ENCODE measurements at places on chromosomes 2 and 18.

- DNase-seq: no peak
Measured at GRCh38 chr2:240319221-240319854, 116.1 kb upstream of the GPC1 start.

DNA sequence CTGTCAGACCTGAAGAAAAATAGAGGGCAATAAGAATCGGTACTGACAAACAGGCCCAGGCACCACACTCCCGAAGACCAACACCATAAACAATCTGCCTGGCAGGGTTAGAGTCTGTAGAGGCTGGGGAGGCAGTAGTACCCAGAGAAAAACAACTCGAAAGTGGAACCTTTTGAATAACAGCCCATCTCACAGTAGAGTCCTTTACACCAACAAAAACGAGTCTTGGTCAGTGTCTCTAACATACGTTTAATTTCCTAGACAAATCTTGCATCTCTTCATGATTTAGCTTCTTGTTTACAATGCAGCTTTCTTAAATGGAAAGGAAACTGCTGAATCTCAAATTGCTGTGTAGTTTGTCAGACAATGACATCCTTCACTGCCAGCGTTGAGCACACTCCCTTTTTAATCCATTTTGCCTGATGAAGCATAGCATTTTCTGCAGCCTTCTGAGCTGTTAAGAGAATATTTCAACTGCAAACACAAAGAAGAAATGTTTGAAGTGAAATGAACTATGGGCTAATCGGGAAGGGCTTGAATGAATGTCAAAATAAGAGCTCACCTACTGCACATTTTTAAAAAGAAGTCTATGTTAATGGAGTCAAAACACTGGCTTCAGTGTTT, 73.1 kb upstream of the DSG1 start:
- DNase-seq: no peak

GRCh38 chr18:53785811-53786210, 438.7 kb downstream of the MBD2 start:
- DNase-seq: no peak

DNA sequence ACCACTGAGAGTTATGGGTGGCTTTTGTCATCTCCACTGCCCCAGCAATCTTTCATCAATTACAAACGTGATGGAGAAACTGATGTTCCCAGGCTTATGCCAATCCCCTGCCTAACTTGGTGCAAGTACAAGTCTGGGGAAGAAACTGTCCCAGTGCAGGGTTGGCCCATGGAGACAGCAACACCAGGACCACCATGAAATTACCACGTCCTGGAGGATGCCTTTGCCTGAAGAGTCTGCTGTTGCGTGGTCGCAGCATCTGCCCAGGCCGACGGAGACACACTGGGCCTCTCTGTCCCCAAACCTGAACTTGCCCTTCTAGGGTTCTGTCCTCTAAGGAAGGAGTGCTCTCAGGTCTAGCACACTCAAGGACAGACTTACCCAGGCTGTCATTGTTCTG, 496.8 kb upstream of the RAB6C start:
- no peak for DNase-seq

- no peak for DNase-seq
Measured at GRCh38 chr2:26080356-26080755, 46.5 kb downstream of the RAB10 start.

DNA sequence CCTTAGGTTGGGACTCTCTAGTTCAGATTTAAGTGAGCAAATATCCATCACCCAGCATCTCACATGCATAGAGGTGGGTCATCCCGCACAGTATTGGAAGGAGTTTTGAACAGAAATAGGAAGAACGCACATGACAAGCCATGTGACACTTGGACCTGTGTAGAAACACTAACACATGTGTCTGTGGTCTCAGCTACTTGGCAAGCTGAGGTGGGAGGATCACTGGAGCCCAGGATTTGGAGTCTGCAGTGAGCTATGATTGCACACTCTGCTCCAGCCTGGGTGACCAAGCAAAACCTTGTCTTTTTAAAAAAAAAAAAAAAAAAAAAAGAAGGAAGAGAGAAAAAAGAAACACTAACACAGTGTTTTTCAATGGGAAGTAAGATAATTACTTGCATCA, 5.4 kb upstream of the MTCL1 start:
- no peak for DNase-seq

DNA sequence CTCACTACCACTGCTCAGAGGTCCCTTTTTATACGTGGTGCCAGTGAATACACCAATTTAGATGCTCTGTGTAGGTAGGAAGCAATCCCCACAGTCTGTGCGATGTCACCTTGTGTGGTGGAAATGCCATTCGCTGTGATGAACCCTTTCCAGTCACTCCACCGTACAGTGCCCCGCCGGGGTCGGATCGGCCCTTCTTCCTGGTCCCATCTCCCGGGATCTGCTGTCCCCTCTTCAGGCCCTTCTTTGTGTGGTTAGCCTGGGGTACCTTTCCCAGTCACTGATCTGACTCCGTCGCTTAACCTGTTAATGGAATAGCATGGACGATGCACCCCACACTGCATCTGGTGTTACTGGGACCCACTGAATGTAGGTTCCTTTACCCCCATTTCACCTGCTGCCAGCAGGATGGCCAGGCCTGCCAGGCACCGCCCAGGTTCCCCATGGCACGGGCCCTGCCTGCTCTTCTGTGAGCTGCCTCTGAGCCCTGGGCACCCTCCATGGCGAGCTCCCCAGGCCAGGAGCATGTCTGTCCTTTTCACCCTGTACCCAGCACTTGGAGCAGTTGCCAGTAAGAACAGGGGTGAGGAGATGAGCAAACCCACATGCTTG, 18.0 kb downstream of the TWIST2 start:
- DNase-seq: no peak

DNA sequence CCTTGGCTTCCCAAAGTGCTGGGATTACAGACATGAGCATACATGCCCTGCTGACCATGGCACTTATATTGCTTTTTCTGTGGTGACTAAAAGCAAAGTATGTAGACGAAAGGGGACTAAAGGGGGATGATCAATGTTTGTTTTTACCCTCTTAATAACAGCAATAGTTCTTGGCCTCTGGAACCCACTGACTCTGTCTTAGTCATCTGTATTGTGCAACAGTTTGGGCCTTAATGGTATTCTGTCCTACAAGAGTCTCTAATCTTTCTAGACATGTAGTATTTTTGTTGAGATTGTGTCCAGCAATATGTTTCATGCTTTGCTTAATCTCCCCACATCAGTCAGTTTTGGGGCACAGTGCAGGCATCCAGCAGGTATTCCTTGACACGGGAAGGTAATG, 359.9 kb upstream of the FANCL start:
- DNase-seq: no peak

- DNase-seq: no peak
Measured at GRCh38 chr2:99762714-99763113, 272.9 kb upstream of the REV1 start.

- DNase-seq: no peak
Measured at GRCh38 chr2:124025171-124025580, at the start of gene CNTNAP5. Gene CNTNAP5, plus strand, starts transcription at chr2:124025287. Its CDS starts 364 bp downstream, at chr2:124025651.

DNA sequence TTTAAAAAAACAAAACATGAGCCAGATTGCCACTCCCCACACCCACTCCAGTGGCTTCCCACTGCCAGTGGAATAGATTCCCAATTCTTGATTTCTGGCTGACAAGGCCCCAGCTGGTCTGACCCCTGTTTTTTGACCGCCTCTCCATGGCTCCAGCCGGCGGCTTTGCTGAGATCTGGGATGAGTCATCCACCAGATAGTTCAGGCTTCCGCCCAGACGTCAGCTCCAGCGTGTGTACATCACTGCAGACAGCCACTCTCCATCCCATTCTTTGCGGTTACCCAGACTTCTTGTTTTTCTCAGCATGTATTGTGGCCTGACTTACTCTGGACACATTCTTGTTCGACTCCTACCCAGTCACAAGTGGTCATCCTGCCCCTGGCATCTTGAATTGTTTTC, 227.9 kb downstream of the GBX2 start:
- no peak for DNase-seq

DNA sequence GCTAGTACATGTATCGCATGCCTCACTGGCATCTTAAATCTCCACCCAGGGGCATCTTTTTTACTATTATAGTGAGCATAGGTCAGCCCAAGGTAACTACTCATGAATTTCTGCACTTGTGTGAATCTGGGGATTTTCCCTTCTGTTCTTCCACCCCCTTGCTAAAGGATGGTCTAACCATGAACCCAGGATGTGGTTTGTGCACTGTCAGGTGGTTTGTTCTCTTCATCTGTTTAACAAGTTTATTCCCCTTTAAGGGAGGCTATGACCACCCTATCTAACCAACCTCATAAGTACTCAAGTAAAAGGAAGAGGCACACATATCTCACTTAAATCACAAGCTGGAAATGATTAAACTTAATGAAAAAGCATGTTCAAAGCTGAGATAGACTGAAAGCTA, 243.0 kb downstream of the RPRM start:
- DNase-seq: no peak

GRCh38 chr2:134663451-134664450, 55.0 kb downstream of the TMEM163 start:
- no peak for DNase-seq

DNA sequence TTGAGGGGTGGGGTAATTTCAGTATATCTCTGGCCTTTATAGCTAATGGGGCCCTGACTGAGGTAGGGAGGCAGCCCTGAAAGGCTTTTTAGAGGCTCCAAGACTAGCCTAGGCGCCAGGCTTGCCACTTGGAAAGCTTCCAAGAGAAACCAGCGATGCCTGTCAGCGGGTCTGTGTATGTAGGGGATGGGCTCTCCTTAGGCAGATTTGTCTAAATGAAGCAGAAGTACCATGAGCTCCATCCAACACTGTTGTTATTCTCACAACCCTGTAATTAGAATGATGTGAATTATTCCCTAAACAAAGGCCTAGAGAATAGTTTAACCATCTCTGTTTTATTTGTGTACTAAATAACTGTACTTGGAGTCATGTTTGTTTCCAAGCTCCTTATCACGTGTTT, 138.1 kb downstream of the B3GNT2 start:
- no peak for DNase-seq

All from HCT116 (cell line).